ENCODE measurements at places on chromosomes 6 and 20. TPM values are rescaled to one million over a fixed set of nuclear protein-coding genes. Genes with fewer than 3 reads are reported as not detected.

CRISP2 gene
- total RNA-seq: 0.64 TPM

CUL7 gene
- 25.0 TPM for total RNA-seq

TXLNB gene
- total RNA-seq: 2.3 TPM

SCRT2 gene
- total RNA-seq: not detected

ZNF831 gene
- 0.36 TPM for total RNA-seq

- no peak for DNase-seq
- peaks cover 3% of the 10 kb centered on the region for H3K4me1 ChIP-seq
These were observed 9.7 kb downstream of the ATG5 start for GRCh38 chr6:106315765-106316374.

DNA sequence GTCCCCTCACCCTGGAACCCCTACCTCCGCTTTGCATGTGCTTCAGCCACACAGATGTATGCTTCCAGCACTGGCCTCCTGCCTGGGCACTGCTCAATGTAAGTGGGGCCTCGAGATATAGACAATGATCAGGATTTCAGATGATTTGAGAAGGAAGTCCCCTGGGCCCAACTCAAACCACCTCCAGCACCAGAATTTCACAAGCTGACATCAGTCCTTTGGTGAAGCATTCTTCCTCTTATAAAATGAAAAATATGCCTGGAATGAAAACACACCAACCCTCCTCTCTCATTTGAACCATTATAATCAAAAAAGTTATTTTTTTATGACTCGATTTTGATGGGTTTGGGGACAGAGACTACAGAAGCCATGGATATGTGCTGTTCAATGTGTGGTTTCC, 48.5 kb downstream of the BTBD3 start:
- no peaks in the 10 kb centered on the region for H3K4me1 ChIP-seq
- H3K27me3 ChIP-seq: no peaks in the 10 kb centered on the region
- DNase-seq: no peak
- no peak overlapping the region for H3K27ac ChIP-seq
- H3K36me3 ChIP-seq: no peaks in the 10 kb centered on the region
- no peak overlapping the region for H3K4me3 ChIP-seq

- DNase-seq: no peak
- no peak overlapping the region for H3K4me3 ChIP-seq
- H3K4me1 ChIP-seq: no peaks in the 10 kb centered on the region
- H3K36me3 ChIP-seq: no peaks in the 10 kb centered on the region
- no peaks in the 10 kb centered on the region for H3K27me3 ChIP-seq
These were observed 84.1 kb upstream of the SIRPA start for GRCh38 chr20:1810926-1811620.

GRCh38 chr6:57297505-57297904, 19.9 kb upstream of the PRIM2 start:
- H3K4me1 ChIP-seq: peaks cover 2% of the 10 kb centered on the region
- no peak for DNase-seq
- no peak overlapping the region for H3K4me3 ChIP-seq
- H3K36me3 ChIP-seq: no peaks in the 10 kb centered on the region
- no peak overlapping the region for H3K27ac ChIP-seq

DNA sequence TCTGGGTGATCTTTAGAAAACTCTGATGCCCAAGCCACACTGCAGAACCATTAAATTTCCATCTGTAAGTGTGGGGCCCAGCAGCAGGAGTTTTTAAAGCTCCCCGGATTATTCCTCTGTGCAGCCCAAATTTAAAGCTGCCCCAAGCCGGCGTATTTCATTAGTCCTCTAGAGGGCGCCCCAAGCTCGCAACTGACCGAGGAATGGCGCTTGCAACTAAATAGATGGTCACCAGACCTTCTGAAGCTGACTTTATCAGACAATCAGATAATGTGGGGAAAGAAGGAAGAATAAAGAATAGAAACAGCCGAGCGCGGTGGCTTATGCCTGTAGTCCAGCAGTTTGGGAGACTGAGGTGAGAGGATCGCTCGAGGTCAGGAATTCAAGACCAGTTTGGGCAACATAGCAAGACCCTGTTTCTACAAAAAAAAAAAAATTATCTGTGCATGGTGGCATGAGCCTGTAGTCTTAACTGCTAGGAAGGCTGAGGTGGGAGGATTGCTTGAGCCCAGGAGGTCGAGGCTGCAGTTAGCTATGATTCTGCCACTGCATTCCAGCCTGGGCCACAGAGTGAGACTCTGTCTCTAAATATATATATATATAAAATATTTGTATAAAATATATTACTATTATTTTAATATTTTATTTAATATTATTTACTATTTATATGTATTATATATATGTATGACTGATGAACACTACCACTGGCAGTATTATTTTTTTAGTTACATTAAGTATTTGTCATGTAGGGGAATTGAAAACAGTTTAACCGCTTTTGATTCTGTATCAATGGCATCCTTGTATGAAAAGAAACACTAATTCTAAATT, 56.0 kb downstream of the OTOR start:
- no peaks in the 10 kb centered on the region for H3K36me3 ChIP-seq
- no peak overlapping the region for H3K4me3 ChIP-seq
- H3K4me1 ChIP-seq: no peaks in the 10 kb centered on the region
- no peak overlapping the region for H3K27ac ChIP-seq
- DNase-seq: peak; percentile 46

DNA sequence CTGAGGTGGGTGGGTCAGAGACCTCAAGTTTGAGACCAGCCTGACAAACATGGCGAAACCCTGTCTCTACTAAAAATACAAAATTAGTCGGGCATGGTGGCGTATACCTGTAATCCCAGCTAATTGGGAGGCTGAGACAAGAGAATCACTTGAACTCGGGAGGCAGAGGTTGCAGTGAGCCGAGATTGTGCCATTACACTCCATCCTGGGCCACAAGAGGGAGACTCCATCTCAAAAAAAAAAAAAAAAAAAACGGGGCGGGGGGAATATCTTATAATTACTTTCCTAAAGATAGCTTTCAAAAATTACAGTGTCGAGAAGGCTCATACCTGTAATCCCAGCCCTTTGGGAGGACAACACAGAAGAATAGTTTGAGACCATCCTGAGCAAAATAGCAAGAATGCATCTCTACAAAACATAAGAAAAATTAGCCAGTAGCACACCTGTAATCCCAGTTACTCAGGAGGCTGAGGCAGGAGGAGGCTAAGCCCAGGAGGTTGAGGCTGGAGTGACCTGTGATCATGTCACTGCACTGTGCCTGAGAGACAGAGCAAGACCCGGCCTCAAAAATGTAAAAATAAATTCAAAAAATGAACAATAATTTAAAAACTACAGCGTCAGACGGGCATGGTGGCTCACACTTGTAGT, 25.8 kb downstream of the CBFA2T2 start:
- H3K4me1 ChIP-seq: peaks cover 2% of the 10 kb centered on the region
- no peak overlapping the region for H3K27ac ChIP-seq
- H3K36me3 ChIP-seq: no peaks in the 10 kb centered on the region
- H3K27me3 ChIP-seq: no peaks in the 10 kb centered on the region
- no peak overlapping the region for H3K4me3 ChIP-seq

DNA sequence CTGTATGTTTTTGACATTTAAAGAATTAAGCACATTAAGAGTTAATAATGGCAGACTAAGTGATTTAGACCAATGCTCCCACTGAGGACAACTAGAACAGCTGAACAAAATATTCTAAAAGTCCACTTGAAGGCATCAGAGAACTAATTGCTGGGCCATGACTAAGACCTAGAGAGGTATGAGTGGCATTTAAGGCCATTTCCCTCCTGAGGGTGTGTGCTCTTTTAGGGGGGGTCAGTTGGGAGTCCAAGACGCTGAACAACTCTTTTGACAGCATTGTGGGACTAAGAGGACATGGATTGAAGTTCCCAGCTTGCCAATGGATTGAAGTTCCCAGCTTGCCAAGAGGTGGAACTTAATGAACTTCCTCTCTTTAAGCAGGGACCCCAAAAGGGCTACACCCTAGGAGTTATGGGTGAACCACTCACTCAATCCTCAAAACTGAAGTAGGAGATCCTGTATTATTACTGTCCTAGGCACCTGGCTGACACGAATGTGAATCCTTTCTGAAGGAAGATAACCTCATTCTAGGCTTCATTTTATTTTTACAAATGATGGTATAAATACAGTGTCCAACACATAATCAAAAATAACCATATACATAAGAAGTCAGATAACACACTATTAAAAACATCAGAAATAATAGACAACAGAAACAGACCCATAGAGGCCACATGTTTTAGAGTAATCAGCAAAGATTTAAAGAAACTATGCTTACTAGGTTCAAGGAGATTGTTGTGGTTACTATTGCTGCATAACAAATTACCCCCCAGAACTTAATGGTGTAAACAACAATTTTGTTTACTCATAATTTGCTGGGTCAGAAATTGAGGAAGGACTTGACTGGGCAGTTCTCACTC, 175.1 kb downstream of the VEGFA start:
- no peaks in the 10 kb centered on the region for H3K27me3 ChIP-seq
- H3K36me3 ChIP-seq: no peaks in the 10 kb centered on the region
- DNase-seq: no peak
- H3K4me1 ChIP-seq: no peaks in the 10 kb centered on the region
- no peak overlapping the region for H3K4me3 ChIP-seq

DNA sequence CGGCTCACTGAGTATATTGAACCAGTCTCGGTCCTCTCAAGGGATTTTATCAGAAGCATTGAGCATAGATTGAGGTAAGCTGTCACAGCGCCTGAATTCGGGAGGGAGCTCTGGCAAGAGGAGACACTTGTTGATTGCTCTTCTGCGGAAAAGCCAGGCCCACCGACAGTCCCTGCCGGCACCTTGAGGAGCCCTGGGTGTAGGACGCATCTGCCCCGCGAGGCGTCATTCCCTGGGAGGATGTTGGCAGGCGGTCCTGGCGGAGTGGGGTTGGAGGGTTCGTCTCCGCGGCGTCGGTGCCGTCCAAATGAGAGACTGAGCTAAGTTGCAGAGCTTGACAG, 843 bp downstream of the FBXO9 start:
- peaks cover 1% of the 10 kb centered on the region for H3K4me1 ChIP-seq
- H3K27me3 ChIP-seq: no peaks in the 10 kb centered on the region
- H3K4me3 ChIP-seq: peak overlapping the region; percentile 87
- peak overlapping the region; percentile 92 for H3K27ac ChIP-seq
- no peaks in the 10 kb centered on the region for H3K36me3 ChIP-seq

- H3K4me3 ChIP-seq: no peak overlapping the region
- H3K27ac ChIP-seq: no peak overlapping the region
- no peaks in the 10 kb centered on the region for H3K27me3 ChIP-seq
- DNase-seq: no peak
- H3K4me1 ChIP-seq: peaks cover 4% of the 10 kb centered on the region
These were observed 28.2 kb upstream of the ARMC2 start for GRCh38 chr6:108820006-108820405.

DNA sequence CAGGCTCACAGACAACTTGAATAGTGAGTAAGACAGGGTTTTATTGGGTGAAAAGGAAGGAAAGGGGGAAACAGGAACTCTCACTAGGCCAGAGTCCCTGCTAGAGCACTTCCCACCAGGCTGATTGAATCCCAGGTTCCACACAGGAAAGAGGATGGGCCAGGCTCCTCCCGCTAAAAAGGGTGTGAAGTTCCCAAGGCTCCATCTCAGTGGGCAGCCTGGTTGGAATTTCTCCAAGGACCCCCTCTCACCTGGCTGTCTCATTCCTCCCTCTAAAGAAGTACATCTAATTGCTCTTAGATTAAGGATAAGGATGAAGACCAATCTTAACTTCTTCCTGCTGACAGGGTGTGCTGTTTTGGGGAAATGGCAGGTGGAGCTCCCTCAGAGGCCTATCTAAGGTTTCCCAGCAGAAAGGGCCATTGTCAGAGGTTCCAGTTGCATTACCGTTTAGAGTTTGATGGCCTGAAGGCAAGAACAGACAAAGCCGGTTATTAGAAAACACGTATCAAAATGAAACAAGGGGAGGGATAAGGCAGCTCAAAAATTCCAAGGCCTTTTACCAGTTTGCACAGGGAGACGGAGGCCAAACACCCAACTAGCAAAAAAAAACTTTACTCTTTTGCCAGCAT, 21.5 kb downstream of the COL19A1 start:
- no peak overlapping the region for H3K27ac ChIP-seq
- H3K4me3 ChIP-seq: no peak overlapping the region
- H3K27me3 ChIP-seq: no peaks in the 10 kb centered on the region
- H3K36me3 ChIP-seq: no peaks in the 10 kb centered on the region

DNA sequence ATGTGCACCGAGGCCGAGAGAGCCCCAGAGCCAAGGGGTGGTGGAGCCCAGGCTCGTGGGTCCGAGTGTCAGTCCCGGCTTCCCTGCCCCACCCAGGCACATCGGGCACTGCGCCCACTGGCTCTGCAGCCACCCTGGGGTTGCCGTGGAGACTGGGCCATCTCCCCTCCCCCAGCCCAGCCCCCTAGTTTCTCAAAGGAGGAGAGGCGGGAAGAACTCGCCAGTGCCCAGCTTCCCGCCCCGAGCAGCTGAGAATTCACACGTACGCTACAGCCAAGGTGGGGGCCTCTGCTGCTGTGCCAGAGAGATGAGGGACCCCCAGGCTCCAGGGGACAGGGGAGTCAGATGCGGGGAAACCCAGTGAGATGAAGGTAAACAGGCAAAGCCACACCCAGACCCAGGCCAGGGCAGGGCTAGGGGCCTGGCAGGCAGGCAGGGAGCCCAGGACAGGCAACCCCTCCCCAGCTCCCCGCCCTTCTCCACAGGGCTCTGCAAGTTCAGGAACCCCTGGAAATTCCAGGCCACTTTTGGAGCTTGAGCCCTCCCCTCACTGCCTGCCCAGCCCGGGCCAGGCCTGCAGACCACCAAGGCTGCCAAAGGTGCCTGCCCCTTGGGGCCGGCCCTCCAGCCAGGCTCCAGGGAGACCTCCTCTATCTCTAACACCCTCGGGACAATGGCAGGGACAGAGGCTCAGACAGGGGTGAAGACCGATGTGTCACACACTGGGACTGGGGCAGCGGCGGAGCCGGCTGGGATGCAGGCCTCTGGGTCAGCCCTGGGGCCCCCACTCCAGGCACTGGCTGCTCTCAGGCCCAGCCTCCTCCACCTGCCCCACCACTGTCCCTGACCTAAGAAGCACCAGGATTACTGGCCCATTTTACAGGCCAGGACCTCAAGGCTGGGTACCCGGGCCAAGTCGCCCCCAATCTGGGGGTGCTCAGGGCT, 6.0 kb downstream of the LAMA5 start:
- DNase-seq: peak; percentile 45
- H3K36me3 ChIP-seq: no peaks in the 10 kb centered on the region
- H3K4me1 ChIP-seq: peaks cover 10% of the 10 kb centered on the region
- no peak overlapping the region for H3K27ac ChIP-seq

GRCh38 chr6:106802139-106802538, 172.4 kb downstream of the CD24 start:
- no peak overlapping the region for H3K4me3 ChIP-seq
- no peaks in the 10 kb centered on the region for H3K4me1 ChIP-seq
- DNase-seq: no peak
- H3K27ac ChIP-seq: no peak overlapping the region
- no peaks in the 10 kb centered on the region for H3K27me3 ChIP-seq
- no peaks in the 10 kb centered on the region for H3K36me3 ChIP-seq
